ENCODE measurements at places on chromosomes 12 and 14. TPM values are rescaled to one million over a fixed set of nuclear protein-coding genes. Genes with fewer than 3 reads are reported as not detected.

GRCh38 chr14:52706286-52706685, 714 bp upstream of the PSMC6 start:
- H3K4me1 ChIP-seq: peaks cover 36% of the 10 kb centered on the region
- no peak for DNase-seq
- H3K27ac ChIP-seq: peak overlapping the region; percentile 91

KRT6C gene
- not detected for total RNA-seq

GRCh38 chr14:21721504-21721903, 47.9 kb upstream of the OR4E1 start:
- peaks cover 41% of the 10 kb centered on the region for H3K27me3 ChIP-seq
- H3K4me1 ChIP-seq: peaks cover 6% of the 10 kb centered on the region
- H3K36me3 ChIP-seq: no peaks in the 10 kb centered on the region

C14orf39 gene
- total RNA-seq: not detected

All from activated naive CD8-positive, alpha-beta T cell treated with anti-CD3 and anti-CD28 coated beads, Interleukin-2, amount 10 ng/mL, durations not matched to agents 7 days and 5 days (primary cell).